Activated T-cell treated with anti-CD3 and anti-CD28 coated beads, Interleukin-2, amount 50 U/mL, for 72 hours (primary cell): ENCODE measurements at places on chromosomes 5 and 9. TPM values are rescaled to one million over a fixed set of nuclear protein-coding genes. Genes with fewer than 3 reads are reported as not detected.

Gene S1PR3
- 0.76 TPM for total RNA-seq

DNA sequence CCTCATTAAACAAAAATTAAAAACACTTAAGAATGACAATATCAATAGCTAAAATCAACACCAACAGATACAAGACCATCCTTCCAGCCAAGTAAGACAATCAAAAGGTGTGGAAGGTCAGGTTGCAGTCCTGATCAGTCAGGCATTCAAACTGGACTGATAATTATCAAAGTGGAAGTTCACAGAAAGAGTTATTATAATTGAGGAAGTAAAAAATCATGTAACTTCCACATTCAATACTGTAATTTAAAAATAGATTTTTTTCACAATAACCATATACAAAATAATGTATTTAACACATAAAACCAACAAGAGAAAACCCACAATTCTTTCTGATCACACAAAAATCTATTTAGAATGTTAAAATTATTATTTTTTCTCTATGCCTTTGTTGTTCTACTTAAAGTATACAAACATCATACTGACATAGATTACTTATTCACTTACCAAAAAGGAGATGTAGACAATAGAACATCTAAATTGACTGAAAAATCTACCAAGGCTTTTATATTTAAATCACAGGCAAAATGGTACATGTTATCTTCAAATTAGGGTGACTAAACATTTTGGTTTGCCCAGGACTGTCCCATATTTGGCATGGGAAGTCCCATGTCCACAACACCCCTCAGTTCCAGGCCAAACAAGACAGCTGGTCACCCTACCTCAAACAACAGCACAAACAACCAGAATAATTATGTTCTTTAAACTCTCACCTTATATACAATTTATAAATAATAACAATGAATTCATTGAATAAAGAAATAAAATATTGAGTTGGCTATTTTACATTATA is 142.5 kb upstream of the SLC24A2 start:
- no peak overlapping the region for H3K4me3 ChIP-seq
- H3K4me1 ChIP-seq = peaks cover 23% of the 10 kb centered on the region
- H3K27ac ChIP-seq = no peak overlapping the region
- H3K36me3 ChIP-seq = no peaks in the 10 kb centered on the region

Gene ZNF883
- 0.49 TPM for total RNA-seq

DNA sequence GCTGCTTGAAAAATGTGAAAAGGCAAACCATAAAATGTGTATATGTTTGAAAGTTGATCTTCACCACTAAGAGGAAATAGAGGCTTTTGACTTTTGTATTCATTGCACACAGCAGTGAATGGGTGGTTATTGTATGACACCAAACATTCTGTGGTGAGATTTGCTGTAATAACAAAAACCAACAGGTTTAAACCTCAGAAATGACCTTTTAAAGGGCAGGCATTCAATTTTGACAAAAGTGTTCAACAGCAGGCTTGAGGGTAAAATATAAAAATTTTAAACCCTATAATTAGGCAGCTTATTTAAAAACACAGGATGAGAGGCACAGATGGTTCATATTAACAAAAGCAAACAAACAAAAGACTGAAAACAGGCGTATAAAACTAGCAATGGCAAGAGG is 128.1 kb upstream of the NUDT12 start:
- no peaks in the 10 kb centered on the region for H3K4me1 ChIP-seq
- no peak overlapping the region for H3K4me3 ChIP-seq
- DNase-seq = no peak
- H3K36me3 ChIP-seq = no peaks in the 10 kb centered on the region

Gene SLC4A9
- 0.07 TPM for total RNA-seq

DNA sequence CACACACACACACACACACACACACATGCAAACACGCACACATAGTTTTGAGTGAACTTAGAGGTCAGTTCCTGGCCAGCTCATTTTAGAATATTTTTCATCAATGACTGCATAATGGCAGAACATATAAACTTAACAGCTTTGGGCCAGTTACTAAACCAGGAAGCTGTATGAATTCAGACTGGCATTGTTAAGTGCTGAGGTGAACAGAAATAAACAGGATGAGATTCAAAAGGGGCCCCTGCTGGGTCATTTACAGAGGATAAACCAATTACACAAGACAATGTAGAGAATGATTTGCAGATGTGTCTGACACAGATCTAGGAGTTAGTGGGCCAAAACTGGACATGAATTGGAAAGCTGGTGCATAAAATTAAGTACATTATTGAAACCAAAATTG is 44.6 kb downstream of the MARCHF11 start:
- H3K4me3 ChIP-seq = no peak overlapping the region
- no peaks in the 10 kb centered on the region for H3K27me3 ChIP-seq
- H3K4me1 ChIP-seq = no peaks in the 10 kb centered on the region
- H3K27ac ChIP-seq = no peak overlapping the region
- DNase-seq = no peak

- no peak within 1 kb of the TSS for H3K27ac ChIP-seq
- H3K27me3 ChIP-seq = peaks cover 5% of the 10 kb centered on the region
- H3K4me3 ChIP-seq = no peak within 1 kb of the TSS
- no peak for DNase-seq
- no peaks in the 10 kb centered on the region for H3K4me1 ChIP-seq
Observed at GRCh38 chr5:127649018-127649439, at the start of gene CTXN3. Gene CTXN3, plus strand, starts transcription at chr5:127649082. Its CDS starts 8,440 bp downstream, at chr5:127657522.

Gene GRAMD2B
- 15.7 TPM for total RNA-seq

DNA sequence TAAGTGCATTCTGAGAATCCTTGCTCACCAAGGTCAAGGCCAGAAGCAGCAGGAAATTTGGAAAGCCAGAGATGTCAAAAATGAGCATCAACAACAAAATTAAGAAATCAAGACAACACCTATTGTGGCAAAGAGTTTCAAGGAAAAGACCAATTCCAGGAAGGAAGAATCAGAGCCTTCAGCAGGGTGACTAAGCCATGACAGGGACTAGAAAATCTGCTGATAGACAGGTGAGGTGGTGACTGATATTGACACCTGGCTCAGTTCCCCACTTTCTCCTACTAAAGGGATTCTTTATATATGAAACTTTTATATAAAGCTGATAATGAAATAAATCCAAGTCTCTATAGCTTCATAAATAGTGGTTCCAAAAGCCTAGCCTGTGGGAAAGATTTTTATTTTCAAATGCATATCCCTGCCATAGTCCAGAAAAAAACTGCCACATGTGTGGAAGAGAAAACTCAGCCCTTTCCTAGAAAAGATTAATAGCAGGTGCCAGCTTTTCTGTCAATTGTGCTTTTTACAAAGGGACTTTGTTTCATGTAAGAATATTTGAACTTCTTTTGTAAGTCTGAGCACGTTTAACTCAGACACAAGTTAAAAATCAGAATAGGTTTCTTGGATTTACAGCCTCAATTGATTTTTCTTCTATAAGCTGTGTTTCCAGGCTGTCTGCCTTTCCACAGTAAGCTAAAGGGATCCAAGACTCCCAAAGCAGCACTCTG is 81.1 kb upstream of the GRAMD2B start:
- no peak overlapping the region for H3K4me3 ChIP-seq
- no peak overlapping the region for H3K27ac ChIP-seq
- no peaks in the 10 kb centered on the region for H3K4me1 ChIP-seq
- no peak for DNase-seq
- peaks cover 33% of the 10 kb centered on the region for H3K27me3 ChIP-seq
- H3K36me3 ChIP-seq = no peaks in the 10 kb centered on the region

- no peak for DNase-seq
- no peak overlapping the region for H3K4me3 ChIP-seq
- no peak overlapping the region for H3K27ac ChIP-seq
- H3K4me1 ChIP-seq = no peaks in the 10 kb centered on the region
- no peaks in the 10 kb centered on the region for H3K36me3 ChIP-seq
- H3K27me3 ChIP-seq = no peaks in the 10 kb centered on the region
Observed at GRCh38 chr5:146660376-146660960, 144.5 kb upstream of the GPR151 start.

Gene TEX48
- 1.4 TPM for total RNA-seq

Gene MLANA
- total RNA-seq = not detected

DNA sequence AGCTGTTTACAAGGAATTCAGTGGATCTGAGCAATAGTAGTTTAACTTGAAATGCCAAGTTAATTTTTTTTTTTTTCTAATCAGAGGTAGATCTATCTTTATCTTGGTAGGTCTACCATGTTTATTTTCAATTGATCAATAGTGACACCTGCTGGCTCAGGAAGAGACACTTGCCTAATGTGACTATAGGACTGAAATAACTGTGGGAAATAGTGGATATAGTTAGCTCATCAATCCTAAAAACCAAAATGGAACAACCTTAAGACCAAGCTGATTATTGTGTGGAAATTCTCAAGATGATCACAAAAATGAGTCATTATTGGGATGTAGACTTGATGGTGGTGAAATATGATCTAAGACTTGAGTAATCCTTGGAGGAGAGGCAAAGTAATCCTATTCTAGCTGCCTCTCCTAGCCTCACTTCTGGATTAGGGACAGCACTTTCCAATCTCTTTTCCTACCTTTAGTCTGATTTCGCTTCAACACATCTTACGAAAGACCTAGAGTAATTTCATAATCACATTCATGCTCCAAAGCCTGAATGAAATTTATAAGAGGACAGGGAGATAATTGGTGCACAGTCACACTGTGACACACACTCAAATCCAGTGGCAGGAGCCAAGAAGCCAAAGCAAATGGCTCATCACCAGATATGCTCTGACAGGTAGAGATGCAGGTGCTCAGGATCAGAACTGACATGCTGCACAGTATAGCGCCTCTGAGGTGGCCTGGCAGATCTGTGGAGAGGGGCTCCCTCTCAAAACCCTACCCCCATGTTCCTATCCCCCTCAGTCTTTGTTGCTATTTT is 156.3 kb downstream of the HMHB1 start:
- H3K27ac ChIP-seq = no peak overlapping the region
- no peak overlapping the region for H3K4me3 ChIP-seq
- H3K4me1 ChIP-seq = no peaks in the 10 kb centered on the region
- no peaks in the 10 kb centered on the region for H3K36me3 ChIP-seq

DNA sequence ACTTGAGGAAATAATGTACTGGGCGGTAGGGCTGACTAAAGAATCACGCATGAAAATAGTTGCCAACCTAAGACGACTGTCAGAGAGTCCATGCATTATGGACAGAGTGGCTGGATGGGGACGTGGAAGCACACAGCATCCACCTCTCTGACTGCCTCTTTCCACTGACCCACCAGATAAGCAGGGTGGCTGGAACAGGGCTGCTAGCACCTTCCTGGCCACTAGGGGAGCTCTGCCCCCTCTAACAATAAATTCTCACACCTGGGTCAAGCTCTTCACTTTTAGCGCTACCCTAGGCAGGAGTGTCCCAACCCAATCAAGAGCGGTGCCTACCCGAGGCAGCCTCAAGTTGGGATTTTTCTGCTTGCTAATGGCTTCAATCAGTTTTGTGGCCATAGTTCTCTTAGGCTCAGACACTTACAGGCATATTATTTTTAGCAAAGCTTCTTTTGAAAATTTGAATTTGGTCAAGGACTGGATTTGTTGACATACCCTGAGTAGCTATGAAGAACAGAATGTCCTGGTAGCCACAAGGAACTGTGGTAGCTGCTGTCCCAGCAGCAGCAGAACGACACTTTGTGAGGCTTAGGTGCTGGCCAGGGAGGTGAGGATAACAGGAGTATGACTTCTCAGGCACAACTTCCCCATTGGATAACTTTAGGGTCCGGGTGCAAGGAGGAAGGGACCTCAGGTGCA is 6.9 kb upstream of the TPM2 start:
- H3K27me3 ChIP-seq = no peaks in the 10 kb centered on the region
- H3K4me1 ChIP-seq = peaks cover 12% of the 10 kb centered on the region
- H3K27ac ChIP-seq = peak overlapping the region; percentile 9
- H3K4me3 ChIP-seq = no peak overlapping the region

GRCh38 chr5:158699298-158699880 is 400.3 kb downstream of the EBF1 start:
- no peak overlapping the region for H3K4me3 ChIP-seq
- no peaks in the 10 kb centered on the region for H3K36me3 ChIP-seq
- no peaks in the 10 kb centered on the region for H3K27me3 ChIP-seq
- H3K4me1 ChIP-seq = no peaks in the 10 kb centered on the region

GRCh38 chr5:2901511-2901910 is 150.0 kb upstream of the IRX2 start:
- no peak overlapping the region for H3K27ac ChIP-seq
- no peaks in the 10 kb centered on the region for H3K4me1 ChIP-seq
- DNase-seq = no peak

Gene PLK2
- 8.3 TPM for total RNA-seq

Gene PDE8B
- total RNA-seq = 0.36 TPM

DNA sequence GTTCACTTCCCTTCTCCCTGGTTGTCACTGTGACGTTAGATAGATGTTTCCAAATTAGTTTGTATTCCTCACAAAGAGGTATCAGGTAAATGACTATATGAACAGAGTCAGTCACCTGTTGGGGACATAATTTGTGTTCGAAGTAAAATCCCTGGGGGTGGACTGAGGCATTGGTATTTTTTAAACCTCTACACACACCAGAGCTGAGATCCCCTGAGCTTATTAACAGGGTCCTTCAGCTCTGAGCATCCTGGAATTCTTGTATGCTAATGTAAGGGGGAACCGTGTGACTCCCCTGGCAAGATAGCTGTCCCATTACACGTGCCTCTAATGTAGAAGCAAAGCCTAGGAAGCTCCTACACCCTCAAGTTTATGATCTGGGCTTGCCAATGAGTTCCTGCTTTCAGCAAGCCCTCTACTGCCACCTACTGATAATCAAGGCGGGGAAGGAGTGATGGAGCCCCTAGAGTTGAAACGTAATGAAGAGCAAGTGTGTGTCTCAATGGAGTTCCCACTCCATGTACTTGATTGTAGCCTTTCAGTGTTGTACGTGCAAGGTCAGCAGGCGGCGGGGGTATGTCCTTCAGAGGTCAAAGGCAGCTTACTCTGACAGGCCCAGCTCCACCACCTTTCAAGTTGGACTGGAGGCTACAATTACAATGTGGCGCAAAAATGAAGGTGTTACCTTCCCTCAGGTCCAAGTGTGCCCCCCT is 14.4 kb downstream of the PRKACG start:
- H3K27me3 ChIP-seq = no peaks in the 10 kb centered on the region
- H3K4me1 ChIP-seq = peaks cover 24% of the 10 kb centered on the region
- H3K27ac ChIP-seq = no peak overlapping the region

Gene LCN1
- total RNA-seq = not detected

Gene HCN1
- not detected for total RNA-seq

- no peak overlapping the region for H3K4me3 ChIP-seq
- DNase-seq = no peak
- no peaks in the 10 kb centered on the region for H3K36me3 ChIP-seq
- no peak overlapping the region for H3K27ac ChIP-seq
- no peaks in the 10 kb centered on the region for H3K4me1 ChIP-seq
- H3K27me3 ChIP-seq = peaks cover 8% of the 10 kb centered on the region
Observed at GRCh38 chr5:58240322-58240721, 219.6 kb downstream of the PLK2 start.

Gene DNAI1
- not detected for total RNA-seq

GRCh38 chr5:16712178-16712577 is 95.4 kb upstream of the RETREG1 start:
- DNase-seq = no peak
- H3K27me3 ChIP-seq = no peaks in the 10 kb centered on the region
- H3K36me3 ChIP-seq = no peaks in the 10 kb centered on the region

Gene PAIP1
- total RNA-seq = 65.0 TPM

Gene SLC6A7
- total RNA-seq = not detected

Gene IFNA13
- total RNA-seq = not detected

DNA sequence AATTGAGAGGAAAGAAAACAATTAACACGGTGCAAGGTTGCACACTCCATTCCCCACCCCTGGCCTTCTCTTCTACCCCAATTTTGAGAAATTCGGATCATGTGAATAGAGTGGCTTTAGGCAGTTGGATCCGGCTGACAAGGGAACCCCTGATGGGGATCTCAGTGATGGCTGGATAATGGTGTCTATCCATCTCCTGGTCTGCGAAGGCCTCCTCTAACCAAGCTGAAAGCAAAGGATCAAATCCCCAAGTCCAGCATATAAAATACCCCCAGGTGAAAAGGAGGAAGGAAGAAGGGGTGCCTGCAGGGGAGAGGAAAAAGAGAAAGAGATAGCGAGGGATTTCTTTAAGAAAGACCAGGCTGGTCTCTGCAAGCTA is 16.0 kb downstream of the NR2F1 start:
- H3K4me1 ChIP-seq = peaks cover 15% of the 10 kb centered on the region
- no peak overlapping the region for H3K4me3 ChIP-seq
- peaks cover 29% of the 10 kb centered on the region for H3K27me3 ChIP-seq
